T-helper 9 cell (primary cell): ENCODE measurements at places on chromosomes 3 and 15.

GRCh38 chr3:189305412-189305811 is 133.6 kb downstream of the TPRG1 start:
- DNase-seq, result no peak

DNA sequence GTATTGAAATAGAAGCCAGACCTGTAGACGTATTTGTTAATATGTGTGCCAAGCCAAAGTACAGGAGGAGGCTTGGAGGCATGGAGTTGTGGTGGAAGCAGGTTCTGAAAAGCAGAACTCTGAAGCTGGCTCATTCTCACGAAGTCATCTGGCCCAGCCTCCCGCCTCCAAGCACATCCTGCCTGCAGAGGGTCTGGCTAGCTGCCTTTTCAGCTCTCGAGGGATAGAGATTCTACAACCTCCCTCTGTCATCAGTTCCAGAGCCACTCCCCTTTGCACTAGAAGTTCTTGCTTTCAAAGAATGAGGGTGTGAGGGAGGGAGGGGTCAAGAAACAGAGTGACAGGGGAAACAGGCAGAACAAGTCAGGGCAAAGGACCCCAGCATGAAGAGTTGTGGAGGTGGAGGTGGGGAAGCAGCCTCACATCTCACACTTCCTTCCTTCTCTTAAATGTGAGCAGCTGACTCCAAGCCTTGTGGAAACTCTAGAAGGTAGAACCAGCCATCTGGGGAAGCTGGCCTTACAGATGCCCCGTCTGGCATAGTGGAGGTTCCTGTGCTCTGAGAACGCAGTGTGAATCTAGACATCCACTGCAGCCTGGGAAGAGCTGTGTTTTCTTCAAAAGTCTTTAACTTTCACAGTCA is 95.3 kb downstream of the SLC49A4 start:
- DNase-seq, result no peak

- peak; percentile 38 for DNase-seq
Observed at GRCh38 chr3:63864008-63864964, 619 bp downstream of the ATXN7 start.

- DNase-seq, result no peak
Observed at GRCh38 chr3:7487763-7488162, 626.8 kb downstream of the GRM7 start.

DNA sequence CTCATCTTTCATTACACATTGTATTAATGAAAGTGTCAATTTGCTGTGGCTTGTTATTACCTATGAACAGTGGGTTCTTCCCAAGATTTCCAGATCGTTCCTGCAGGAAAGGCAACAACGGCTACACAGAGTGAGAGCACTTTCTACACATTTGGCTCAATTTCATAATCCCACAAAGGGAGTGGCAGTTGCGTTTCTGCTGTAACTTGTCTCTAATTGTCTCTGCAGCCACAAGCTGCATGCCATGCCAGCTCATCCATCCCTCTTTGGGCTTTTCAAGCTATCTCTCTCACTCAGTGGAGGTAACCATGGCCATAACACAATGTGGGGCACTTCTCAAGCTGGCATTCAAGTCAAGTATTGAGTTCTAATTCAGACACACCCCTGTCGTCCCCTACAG is 27.7 kb upstream of the CPNE4 start:
- DNase-seq, result no peak

DNA sequence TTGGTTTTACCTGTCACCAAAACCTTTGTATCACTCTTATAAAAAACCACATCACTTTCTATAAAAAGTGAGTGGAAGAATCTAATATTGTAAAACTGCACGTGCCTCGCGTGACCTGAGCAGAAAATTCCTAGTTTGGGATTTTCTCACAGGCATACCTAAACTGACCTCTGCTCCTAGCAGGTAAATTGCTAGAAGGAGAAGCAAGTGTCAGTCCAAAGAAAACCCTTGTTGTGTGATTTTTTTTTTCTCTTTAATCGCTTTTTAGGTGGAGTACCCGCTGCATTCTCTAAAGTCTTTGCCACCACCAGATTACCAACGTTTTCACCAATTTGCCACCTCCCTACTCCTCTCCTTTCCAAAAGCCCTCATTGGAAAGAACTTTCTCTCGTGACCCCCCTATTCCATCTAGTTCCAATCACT is 534 bp upstream of the UBE2E1 start:
- DNase-seq, result no peak

DNA sequence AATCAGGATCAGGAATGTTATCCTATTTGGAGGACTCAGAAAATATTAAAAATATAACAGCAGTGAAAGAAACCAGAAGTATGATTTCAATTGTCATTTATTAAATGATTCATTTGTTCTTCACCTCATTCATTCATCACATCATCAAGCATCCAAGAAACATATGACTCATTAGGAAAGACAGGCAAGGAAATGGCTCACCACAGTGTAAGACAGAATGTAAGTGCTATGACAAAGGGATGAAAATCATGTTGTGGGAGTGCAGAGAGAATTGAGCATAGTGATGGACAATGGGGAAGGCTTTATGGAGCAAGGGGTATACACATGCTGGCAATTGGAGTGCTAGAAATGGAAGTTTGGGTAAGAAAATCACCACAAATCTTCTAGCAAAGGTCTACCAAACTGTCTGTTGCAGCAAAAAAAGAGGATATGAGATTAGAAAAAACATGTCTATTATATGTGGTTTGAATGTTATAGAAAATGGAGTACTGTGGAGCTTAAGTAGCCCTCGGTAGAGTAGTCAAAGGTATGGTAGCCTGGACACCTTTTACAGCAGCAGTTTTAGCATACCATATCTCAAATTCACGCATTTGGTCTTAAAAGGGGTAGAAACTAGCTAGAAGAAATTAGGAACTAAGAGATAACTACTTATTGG is 111.1 kb upstream of the GPR149 start:
- no peak for DNase-seq

- DNase-seq, result no peak
Observed at GRCh38 chr3:30188713-30189112, 417.7 kb upstream of the TGFBR2 start.

DNA sequence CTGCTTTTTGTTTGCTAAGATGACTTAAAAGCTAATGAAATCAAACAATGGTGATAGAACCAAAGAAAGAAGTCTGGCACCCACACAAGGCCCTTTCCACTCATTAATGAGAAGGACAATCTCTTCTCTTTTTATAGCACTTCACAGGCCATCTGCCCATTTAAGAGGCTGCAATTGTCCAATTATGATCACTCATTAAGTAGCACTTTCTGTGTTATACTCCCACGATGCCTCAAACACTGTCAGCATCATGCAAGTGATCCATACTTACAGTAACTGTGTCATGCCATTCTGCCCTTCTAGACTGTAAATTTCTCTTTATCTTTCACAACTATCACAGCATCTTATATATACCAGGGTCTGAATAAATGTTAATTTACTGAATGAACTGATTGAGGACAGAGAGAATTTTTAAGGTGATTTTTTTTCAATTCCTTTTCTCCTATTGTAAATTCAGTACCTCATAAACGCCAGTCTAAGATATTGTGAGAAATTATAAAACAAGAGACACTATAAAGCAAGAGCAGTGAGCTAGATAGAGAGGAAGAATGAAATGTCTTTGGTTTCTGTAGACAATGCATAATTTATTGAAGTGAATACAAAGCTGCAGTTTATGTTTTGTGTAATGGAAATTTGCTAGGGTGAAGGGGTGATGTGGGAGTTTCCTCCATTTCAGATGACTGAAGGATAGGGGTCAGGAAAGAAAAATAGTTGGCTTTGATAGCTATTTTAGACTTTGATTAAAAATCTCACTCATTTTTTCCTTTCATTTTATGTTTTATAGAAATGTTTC is 17.3 kb downstream of the CD200 start:
- DNase-seq, result no peak

DNA sequence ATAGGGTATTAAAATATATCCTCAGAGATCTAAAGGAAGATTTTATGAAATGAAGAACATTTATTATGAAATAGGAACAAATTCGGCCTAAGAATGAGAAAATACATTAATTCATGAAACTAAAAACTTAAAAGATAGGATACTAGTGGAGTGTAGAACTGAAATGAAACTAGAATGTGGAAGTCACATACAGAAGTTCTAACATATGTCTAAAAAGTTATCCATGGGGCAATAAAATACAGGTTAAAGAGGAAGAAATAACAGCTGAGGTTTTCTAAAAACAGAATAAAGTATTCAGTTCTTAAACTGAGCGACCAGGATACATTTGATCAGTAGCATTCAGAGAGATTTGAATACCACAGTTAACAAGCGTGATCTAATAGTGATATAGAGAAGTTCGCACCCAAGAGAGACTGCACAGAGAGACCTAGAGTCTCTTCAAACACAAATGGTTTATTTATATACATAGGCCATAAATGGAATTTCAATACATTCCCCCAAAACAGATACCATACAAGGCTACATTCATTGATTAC is 85.9 kb downstream of the FEZF2 start:
- DNase-seq, result no peak

- no peak for DNase-seq
Observed at GRCh38 chr3:47000198-47000815, 20.8 kb downstream of the NBEAL2 start.

GRCh38 chr15:70920981-70921696 is 28.5 kb downstream of the LRRC49 start:
- DNase-seq, result no peak

- no peak for DNase-seq
Observed at GRCh38 chr15:67794832-67795574, 30.3 kb upstream of the SKOR1 start.

DNA sequence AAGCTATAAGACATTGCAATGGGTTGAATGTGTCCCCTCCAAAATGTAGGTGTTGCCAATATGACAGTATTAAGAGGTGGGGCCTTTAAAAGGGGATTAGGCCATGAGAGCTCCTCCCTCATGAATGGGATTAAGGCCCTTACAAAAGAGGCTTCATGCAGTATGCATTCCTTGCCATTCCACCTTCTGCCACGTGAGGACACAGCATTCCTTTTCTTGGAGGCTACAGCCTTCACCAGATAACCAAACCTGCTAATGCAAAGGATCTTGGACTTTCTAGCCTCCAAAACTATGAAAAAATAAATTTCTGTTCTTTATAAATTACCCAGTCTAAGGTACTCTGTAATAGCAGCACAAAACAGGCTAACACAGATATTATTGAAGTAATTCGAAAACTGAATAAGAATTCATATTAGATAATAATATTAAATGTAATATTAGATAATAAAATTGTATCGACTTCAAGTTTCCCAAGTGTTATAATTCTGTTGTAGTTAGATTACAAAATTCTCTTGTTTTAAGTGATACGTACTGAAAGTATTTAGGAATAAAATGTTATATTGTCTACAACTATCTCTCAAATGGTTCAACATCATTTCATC is 29.4 kb upstream of the ATP8B4 start:
- DNase-seq, result no peak

GRCh38 chr3:69433969-69434325 is 48.1 kb upstream of the FRMD4B start:
- DNase-seq, result no peak

- no peak for DNase-seq
Observed at GRCh38 chr3:192861972-192862371, 55.7 kb downstream of the MB21D2 start.

DNA sequence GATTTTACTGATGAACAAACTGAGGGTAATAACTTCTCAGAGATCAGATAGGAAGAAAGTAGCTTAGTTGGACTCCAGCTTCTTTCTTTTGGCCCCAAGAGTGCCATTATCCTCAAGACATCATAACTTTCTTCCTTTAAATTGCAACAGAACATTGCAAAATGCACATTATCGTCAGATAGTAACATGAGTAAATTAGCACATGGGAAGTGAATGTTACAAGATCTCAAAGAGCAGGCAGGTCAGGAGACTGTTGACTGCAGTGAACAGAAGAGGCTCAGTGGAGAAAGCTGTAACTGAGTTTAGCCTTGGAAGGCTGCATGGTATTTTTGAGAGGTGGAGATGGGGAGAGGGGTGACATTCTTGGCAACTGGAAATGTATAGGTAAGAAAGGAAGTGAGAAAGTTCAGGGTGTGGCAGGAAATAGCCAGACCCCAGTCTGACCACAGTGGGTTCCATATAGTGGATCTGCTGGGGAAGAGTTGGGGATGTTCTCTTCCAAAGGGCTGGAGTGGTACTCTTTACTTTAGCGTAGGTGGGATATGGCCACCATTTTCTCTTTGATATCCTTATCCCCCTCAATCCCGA is 307.7 kb downstream of the RPLP1 start:
- no peak for DNase-seq

DNA sequence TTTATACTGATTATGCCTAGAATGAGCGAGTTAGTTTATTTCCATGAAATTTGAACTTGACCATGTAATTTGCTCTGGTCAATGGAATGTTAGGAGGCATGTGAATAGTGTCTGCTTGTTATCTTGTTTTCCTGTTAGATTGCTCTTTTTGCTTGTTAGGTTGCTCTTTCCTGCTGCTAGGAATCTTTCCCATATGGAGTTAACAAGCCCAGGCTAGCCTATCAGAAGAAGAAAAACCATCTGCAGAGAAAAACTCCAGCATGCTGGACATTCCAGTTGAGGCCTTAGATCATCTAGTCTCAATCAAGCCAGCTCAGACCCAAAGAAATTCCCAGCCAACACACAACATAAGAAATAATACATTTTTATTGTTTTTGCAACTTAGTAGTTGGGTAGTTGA is 470.2 kb upstream of the AGTR1 start:
- no peak for DNase-seq

DNA sequence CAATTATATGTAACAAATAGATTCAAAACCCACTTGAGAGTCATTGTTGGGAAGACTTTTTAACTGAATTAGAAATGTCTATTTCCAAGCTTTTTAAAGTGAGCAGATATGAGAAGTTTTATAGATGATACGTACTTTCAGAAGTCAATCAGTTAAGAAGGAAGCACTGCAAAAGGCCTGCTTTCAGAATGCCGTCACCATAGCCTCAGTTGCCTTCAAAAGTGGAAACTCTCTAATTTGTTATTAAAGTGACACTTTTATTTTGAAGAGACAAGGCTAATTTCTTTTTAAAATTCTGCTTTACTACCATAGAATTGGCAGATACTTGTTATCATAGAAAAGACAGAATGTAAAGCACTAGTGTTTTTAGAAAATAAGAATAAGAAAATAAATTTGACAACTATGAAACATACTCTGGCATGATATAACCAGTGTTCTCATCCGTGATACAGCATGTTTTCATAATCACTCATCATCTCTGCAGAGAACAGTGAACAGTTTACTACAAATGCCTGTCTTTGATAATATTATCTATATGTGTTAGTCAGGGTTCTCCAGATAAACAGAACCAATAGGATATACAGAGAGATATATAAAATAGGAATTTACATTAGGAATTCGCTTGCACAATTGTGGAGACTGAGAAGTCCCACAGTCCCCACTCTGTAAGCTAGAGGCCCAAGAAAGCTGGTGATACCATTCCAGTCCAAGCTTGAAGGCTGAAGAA is 7.0 kb upstream of the PLD1 start:
- DNase-seq, result no peak
